ENCODE measurements at places on chromosomes 3 and 15.

DNA sequence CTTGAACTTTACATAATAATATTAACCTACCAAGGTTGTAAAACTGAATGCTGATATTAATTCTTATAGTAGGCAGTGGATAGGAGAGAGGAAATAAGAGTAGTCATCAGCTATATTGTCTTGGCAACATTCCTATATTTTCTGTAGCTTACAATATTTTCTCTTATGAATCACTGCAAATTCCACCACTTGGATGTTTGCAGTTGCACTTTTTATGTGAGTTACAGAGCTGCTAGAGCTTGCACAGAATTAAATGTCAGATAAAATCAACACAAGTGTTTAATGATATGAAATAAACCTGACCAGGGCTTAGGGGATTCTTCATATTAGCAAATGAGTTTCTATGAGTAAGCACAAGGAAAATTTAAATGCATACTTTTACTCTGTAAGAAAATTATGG is 1710.1 kb downstream of the SI start:
- no peak for DNase-seq

- no peak for DNase-seq
Observed at GRCh38 chr3:170760174-170760526, 109.8 kb downstream of the RPL22L1 start.

- no peak for DNase-seq
Observed at GRCh38 chr3:150736316-150736719, 26.7 kb downstream of the SIAH2 start.

GRCh38 chr3:41502023-41502422 is 302.7 kb downstream of the CTNNB1 start:
- DNase-seq = no peak

GRCh38 chr3:168094580-168094876 is 1.2 kb downstream of the GOLIM4 start:
- no peak for DNase-seq

GRCh38 chr3:171956181-171956683 is 83.1 kb upstream of the FNDC3B start:
- no peak for DNase-seq

GRCh38 chr15:73371812-73372211 is 3.1 kb upstream of the HCN4 start:
- no peak for DNase-seq

DNA sequence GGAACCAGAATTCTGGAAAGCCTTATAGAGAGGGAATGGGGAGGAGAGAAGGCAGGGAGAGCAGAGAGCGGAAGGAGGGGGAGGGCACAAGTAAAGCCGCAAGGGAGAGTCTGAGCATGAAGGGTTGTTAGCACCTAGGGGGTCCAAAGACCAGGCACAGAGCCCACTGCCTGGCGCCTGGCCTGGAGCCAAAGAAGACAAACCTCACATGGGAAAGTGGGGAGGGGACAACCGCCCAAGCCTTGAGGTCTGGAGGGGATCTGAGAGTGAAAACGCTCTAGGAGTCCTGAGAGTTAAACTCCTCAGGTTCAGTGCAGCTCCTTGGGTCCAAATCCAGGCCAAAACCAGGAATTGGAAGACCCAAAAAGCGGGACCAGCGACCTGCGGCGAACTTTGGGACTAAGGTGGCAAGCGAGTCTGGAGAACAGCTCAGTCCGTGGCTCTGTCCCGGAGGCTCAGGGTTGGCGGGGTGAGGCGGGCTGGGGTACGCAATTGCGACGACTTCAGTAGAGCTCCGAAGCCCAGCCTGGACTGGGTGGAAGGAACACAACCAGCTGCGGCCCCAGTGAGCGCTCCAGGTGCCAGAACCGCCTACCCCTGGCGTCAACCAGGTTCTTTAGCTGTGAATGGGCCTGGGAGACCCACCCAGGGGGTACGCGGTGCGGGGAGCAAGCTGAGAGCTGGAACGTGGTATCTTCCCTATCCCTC is 807 bp upstream of the INAFM2 start:
- no peak for DNase-seq

DNA sequence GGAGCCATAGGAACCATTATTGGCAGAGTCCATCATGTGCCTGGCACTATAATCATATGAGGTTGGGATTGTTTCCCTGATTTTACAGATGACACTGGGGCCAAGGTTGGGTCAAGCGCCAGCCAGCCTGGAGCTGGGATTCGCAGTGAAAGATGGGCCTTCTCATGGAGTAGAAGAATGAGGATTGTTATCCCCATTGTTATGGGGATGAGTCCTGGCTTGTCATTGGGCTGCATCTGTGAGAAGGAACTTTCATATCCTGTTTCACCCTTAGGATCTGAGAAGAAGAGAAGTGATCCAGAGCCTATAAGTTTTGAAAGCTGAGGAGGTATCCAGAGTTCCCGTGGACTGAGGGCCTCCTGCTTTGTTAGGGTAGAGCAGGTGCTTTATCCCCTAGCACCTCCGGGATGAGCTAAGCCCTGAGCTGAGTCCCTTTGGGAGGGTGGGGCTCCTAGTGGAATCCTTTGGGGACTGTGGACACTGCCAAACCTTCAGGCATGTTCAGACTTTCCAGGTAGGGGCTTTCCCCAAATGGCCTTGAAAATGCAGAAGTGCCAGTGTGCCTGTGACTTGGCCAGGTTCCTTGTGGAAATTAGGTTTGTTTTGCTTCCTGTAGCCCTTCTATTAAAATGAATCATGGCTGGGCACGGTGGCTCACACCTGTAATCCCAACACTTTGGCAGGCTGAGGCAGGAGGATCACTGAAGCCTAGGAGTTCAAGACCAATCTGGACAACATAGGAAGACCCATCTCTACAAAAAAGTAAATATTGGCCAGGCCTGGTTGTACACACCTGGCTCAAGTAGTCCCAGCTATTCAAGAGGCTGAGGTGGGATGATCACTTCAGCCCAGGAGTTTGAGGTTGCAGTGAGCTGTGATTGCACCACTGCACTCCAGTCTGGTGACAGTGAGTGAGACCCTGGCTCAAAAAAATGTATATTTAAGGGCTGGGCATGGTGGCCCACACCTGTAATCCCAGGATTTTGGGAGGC is 30.2 kb upstream of the BSN start:
- no peak for DNase-seq

DNA sequence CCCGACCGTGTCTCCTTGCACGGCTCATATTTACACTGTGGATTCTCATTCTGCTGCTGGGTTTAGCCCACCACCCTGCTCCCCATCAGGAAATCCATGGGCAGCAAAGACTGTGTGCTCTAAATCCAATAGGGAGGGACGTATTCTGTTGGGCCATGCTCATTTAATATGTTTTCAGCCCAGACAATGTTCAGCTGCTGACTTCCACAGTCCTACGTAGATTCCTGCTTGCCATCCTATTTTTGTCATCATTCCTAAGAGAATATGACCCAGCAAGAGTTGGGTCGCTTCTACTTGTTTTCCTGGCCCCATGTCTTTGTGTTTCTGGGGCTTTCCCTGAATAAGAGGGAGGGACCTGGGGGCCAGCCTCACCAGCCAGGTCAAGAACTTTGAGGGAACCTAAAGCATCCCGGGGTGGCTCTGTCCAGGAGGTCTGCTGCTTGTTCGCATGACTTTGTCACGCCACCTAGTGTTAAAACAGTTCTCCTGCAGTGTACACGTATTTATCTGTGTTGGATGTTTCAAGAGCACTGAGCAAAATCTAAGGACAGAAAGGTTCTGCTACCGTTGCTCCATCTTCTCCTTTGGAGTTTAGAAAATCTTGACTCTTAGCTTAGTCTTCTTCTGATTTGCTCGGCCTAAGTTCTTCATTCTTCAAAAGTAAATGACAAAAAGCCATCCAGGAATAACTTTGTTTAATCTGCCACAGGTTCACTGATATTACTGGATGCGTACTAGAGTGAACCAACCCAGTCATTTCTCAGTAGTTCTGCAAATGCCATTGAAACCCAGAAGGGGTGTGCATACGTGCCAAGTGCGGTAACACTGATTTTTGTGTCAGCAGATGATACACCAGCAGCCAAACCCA is 79.8 kb upstream of the NR2E3 start:
- DNase-seq = peak; percentile 66

GRCh38 chr3:20325563-20325962 is 139.6 kb upstream of the SGO1 start:
- DNase-seq = no peak

- DNase-seq = no peak
Observed at GRCh38 chr3:153855772-153856171, 265.4 kb upstream of the ARHGEF26 start.

DNA sequence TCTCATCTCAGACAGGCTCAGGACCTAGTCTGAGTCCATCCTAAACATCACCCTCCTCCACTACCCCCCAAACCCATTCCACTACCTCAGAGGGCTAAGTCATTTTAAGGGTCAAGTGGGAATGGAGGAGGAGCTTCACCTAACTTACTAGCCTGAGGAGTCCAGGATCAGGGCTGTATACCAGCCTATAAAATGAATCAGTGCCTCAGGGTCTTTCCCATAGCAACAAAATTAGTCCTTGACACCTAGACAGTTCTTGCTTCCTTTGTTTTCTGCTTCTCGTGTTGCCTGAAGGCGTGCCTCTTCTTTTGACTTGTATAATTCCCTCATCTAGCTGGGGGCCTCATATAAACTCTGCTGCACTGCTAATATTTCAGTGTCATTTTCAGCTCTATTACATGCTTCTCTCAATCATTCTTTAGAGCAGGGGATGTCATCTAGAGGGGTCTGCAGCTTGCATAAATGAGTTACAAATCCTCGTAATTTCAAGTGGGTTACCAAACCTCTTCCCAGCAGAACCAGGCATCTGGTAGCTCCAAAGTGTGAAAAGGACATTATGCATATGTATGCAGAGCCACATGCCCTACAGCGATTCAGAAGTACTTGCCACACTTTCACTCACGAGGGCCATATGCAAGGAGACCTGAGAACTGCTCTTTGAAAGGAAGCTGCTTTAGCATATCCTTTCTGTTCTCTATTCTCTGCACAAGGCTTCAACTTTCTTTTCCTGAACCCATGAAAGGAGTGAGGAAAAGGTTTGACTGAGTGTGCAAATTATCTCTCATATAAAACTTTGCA is 311.7 kb upstream of the SEMA6D start:
- DNase-seq = no peak

GRCh38 chr15:80816936-80817335 is 37.8 kb downstream of the CEMIP start:
- no peak for DNase-seq

Data from NB4 (cell line).